DMS79 treated with DMSO at 0.1 percent for 48 hours (cell line): ENCODE measurements at places on chromosomes 7 and 10.

DNA sequence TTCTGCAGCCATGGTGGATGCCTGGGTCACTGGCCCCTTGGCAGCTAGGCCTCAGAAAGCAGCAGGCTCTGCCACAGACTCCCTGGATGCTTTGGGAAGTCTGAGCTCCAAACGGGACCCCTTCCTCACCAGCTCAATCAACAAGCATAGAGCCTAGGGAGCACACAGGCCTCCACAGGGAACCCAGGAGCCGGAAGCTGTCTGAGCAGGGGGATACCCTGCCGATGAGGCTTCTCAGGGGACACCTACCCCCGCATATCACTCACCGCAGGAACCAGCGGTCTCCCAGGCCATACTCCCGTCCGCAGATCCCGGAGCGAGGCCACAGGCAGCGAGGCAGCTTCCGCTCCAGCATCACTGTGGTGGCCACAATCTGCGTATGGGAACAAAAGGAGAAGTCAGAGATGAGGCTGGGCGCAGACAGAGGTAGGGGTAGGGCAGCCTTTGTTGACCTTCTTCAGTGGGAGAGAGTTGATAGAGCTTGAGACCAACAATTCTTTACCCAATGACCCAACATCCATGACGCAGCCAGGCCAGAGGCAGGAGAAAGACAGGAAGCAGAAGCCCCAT is 13.4 kb downstream of the TRPV6 start:
- DNase-seq: no peak

GRCh38 chr7:132080467-132080866 is 495.8 kb downstream of the PLXNA4 start:
- DNase-seq: no peak

DNA sequence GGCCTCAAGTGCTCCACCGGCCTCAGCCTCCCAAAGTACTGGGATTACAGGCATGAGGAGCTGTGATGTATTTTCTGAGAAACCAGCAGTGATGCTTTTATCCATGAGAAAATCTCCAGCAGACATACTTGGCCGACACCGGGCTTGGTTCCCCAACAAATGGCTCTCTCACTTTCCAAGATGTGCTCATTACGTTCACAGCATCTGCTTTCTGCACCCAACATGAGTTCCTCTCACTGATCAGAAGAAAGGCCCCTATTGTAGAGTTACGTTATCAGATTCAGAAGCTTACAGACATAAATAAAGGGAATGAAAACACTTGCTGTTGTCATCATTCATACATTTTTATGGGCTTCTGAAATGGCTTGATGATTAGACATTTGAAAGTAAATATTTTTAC is 95.0 kb downstream of the CALD1 start:
- DNase-seq: no peak

DNA sequence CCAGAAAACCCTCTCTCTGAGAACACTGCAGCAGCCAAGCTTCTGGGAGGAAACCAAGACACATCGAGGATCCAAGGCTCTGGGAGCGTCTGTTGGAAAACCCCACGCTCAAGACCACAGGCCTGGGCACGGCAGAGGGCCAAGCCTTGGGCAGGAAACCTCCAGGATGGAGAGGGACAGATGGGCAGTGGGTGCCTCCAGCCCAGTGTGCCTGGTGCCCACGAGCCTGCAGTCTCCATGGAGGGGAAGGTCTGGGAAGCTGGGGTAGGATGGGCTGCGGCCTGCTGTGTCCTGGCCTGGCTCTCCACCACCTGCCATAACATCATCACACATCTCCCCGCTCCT is 96.1 kb downstream of the FAM53B start:
- DNase-seq: no peak

DNA sequence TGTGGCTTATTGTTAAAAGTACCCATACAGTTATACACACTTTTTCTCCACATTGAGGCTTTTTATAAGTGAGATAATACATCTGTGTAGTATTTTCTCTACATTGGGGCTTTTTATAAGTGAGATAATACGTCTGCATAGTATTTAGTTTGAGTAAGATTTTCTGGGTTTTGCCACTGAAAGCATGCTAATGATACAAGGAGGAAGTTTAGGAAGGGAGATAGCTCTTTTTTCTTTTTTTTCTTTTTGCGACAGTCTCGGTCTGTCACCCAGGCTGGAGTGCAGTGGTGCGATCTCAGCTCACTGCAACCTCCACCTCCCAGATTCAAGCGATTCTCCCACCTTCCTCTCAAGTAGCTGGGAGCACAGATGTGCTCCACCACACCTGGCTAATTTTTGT is 13.3 kb downstream of the FAM107B start:
- no peak for DNase-seq

GRCh38 chr7:99806839-99807478 is 20.9 kb upstream of the CYP3A43 start:
- no peak for DNase-seq

DNA sequence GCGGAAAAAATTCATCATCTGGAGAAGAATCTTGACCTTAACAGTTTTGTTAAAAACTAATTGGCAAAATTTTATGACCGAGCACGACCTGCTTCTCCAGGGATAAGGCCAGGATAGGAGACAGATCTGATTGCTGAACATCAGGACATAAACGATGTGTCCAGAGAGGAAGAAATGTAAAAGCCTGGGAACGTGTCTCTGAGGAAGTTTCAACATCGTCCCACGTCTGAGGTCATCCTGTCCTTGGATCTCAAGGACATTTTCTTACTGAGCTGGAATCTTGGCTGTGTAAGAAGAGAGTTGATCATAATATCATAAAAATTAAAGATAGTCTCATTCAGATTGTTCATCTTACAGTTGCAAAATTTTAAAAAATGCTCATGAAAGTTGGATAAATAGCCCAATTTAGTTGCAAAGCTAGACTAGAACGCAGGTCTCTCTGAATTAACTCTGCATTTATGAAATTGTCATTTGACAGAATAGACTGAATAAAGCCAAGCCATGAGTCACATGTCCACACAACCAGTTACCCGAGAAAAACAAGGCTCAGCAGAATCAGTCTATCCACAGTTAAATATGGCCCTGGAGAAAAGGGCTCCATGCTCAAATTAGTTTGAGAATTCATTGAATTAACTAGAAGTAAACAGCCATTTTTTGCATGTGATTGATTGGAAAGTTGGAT is 120.0 kb upstream of the EGFR start:
- DNase-seq: no peak

GRCh38 chr10:100697070-100697469 is 48.3 kb upstream of the PAX2 start:
- DNase-seq: no peak
